ENCODE measurements at places on chromosomes 2 and 18. TPM values are rescaled to one million over a fixed set of nuclear protein-coding genes. Genes with fewer than 3 reads are reported as not detected.

Gene ITGB6
- not detected for polyA plus RNA-seq

DNA sequence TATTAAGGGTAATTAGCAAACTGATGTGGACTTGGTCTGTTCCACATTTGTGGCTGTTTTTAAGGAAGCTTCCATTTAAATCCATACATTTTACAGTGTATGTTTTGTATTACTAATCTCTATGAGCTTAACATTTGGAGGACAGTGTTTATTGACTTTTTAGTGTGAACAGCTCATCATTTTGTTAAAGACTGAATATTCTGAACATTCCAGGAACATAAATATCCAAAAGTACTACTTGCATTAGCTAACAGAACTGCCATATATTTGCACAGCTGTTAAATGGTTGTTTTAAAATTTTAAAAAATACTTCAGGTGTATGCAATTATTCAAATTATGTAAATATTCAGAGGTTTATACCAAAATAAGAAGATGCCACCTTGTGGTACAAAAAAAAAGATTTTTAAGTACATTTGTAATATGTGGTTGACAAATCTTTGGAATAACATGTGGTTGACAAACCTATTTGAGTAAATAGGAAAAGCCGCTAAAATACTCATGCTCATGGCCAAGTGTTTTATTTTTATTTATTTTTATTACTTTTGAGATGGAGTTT, 439.7 kb upstream of the FANCL start:
- no peak for DNase-seq
- H3K4me3 ChIP-seq = no peak overlapping the region
- no peaks in the 10 kb centered on the region for H3K4me1 ChIP-seq
- no peak overlapping the region for H3K27ac ChIP-seq

DNA sequence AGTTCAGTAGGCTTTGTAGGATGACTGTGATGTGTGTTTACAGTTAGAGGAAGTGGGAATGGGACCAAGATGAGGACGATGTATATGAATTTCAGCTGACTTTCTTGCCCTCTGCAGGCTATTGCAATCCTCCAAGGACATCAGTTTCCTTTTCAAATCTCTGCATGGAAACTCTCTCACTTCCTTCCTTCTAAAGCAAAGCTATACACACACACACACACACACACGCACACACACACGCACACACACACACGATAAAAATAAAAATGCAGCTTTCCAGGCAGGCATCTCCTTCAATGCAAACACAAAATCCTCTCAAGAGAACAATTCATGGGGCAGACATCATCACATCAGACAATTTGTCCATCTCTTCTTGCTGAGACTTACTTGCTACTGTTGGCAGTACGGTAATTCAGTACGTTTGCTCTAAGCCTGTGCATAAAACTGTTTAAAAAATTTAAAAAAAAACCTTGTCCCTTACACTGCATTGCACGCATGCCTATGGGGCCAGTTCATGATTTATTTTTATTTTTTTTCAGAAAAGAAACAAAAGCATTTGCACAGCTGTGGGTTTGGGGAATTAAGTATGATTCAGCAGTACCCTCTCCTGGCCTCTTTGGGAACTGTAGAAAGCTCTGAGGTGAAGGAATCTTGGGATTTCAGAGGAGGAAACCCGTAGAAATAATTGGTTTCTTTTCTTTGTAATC, 27.1 kb upstream of the ICOS start:
- no peak overlapping the region for H3K4me3 ChIP-seq
- H3K27ac ChIP-seq = no peak overlapping the region
- H3K27me3 ChIP-seq = peaks cover 4% of the 10 kb centered on the region
- peaks cover 4% of the 10 kb centered on the region for H3K4me1 ChIP-seq
- no peaks in the 10 kb centered on the region for H3K36me3 ChIP-seq

DNA sequence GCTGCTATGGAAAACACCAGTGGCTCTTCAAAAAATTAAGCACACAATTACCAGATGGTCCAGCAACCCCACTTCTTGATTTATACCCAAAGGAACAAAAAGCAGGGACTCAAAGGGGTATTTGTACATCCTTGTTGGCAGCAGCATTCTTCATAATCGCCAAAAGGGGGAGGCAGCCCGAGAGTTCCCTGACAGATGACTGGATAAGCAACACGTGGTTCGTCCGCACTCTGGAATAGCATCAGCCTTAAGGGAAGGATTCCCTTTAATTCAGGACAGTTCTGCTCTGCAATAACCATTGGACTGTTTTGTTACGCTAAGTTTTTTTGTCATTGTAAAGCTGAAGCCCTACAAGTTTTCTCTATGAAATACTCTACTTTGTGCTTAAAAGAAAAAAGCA, 76.7 kb upstream of the TWIST2 start:
- no peak for DNase-seq
- no peak overlapping the region for H3K4me3 ChIP-seq
- H3K27me3 ChIP-seq = peaks cover 8% of the 10 kb centered on the region
- H3K36me3 ChIP-seq = no peaks in the 10 kb centered on the region
- no peak overlapping the region for H3K27ac ChIP-seq

GRCh38 chr2:212843409-212844199, 305.0 kb upstream of the ERBB4 start:
- H3K4me1 ChIP-seq = peaks cover 41% of the 10 kb centered on the region
- no peak overlapping the region for H3K27ac ChIP-seq
- H3K36me3 ChIP-seq = no peaks in the 10 kb centered on the region
- no peak for DNase-seq
- no peak overlapping the region for H3K4me3 ChIP-seq
- peaks cover 3% of the 10 kb centered on the region for H3K27me3 ChIP-seq

Gene COLEC11
- polyA plus RNA-seq = not detected

DNA sequence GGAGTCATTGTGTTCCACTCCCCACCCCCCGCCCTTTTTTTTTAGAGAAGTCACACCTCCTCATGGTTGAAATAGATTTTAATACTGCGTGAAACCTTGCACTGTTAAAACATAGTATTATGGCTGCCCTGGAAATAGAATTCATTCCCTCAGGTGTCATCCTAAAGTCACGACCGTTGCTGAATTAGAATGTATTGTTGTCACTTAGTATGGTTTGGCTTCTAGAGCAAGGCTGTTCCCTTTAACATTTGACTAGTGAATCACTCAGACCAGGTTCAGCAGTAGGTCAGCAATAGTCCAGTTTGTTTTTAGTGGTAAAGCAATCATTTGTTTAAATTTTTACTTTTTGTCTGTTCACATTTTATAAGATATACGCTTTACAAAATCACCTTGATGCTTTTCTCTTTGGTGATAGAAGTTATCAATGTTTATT, 1.2 kb downstream of the BABAM2 start:
- peaks cover 20% of the 10 kb centered on the region for H3K27me3 ChIP-seq
- DNase-seq = peak; percentile 7
- H3K4me3 ChIP-seq = peak overlapping the region; percentile 100
- peaks cover 1% of the 10 kb centered on the region for H3K36me3 ChIP-seq

DNA sequence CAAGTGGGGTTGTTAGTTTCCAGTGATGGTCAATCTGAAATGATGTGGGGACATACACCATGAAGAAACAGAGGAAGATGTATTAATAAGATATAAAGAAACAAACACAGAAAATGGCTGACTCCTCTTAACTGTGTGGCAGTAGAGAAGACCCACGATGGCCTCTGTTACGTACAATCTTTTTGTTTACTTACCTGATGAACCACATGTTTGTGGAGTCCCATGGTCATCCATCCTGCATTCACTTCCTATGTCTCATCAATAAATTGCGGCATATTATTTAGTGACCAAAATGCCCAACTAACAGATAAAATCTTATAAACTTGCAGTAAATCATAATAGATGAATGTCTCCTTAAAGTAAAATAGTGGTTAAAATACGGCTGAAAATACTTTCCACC, 740.1 kb upstream of the LINC00305 start:
- no peak overlapping the region for H3K27ac ChIP-seq
- no peaks in the 10 kb centered on the region for H3K36me3 ChIP-seq
- no peak overlapping the region for H3K4me3 ChIP-seq
- DNase-seq = no peak
- H3K27me3 ChIP-seq = no peaks in the 10 kb centered on the region
- no peaks in the 10 kb centered on the region for H3K4me1 ChIP-seq

Gene ANTXR1
- polyA plus RNA-seq = not detected

Data from immature natural killer cell (primary cell).